ENCODE measurements at places on chromosomes 16 and 17.

- DNase-seq: no peak
Measured at GRCh38 chr17:39618246-39618913, 8.4 kb upstream of the PPP1R1B start.

DNA sequence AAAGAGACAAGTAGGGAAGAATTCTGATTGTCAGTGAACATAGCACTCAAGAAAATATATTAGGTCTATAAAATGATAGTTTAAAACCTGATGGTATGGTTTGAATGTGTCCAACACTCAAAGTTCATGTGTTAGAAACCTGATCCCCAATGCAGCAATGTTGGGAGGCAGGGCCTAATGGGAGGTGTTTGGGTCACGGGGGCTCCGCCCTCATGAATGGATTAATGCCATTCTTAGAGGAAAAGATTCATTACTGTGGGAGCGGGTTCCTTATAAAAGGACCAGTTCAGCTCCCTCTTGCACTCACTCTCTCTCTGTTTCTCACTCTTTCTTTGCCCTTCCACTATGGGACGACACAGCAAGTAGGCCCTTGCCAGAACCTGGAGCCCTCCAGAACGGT is 41.5 kb upstream of the SLC47A1 start:
- no peak for DNase-seq

DNA sequence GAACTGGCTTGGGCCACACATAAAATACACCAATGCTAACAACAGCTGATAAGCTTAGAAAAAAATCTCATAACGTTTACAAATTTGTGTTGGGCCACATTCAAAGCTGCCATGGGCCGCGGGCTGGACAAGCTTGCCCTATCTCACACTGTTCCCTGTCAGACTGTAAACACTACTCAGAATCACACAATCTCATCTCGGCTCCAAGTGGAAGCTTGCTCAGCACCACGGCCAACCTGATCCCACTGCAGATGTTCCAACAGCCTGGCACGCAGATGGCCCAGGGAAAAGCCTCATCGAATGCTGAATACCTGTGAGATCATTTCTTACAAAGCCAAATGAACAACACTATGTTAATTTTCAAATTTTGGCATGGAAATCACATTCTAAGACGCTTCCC is 125.8 kb downstream of the ANKRD11 start:
- no peak for DNase-seq

GRCh38 chr16:70267516-70267915 is 15.8 kb upstream of the EXOSC6 start:
- DNase-seq: peak; percentile 52

GRCh38 chr17:64328036-64328858 is 62.4 kb downstream of the PECAM1 start:
- DNase-seq: no peak

GRCh38 chr17:83154311-83155127 is 75.1 kb downstream of the METRNL start:
- no peak for DNase-seq

DNA sequence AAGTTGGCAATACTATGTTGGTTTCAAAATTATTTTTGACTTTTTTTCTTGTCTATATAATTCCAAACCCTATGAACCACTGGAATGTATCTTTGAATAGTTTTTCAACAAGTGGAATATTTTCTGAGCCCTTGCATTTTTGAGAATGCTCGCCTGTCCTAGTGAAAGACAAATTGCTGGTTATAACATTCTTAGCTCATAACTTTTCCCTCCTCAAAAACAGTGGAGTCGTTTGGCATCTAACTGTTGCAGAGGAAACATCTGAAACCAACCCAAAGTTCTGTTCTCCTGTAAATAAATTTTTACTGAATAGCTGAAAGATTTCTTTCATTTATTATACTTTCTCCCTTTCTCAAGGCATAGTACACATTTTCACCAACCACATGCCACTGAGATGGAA is 11.3 kb upstream of the COX10 start:
- DNase-seq: no peak

GRCh38 chr16:23518435-23518891 is 8.2 kb upstream of the GGA2 start:
- DNase-seq: peak; percentile 84

DNA sequence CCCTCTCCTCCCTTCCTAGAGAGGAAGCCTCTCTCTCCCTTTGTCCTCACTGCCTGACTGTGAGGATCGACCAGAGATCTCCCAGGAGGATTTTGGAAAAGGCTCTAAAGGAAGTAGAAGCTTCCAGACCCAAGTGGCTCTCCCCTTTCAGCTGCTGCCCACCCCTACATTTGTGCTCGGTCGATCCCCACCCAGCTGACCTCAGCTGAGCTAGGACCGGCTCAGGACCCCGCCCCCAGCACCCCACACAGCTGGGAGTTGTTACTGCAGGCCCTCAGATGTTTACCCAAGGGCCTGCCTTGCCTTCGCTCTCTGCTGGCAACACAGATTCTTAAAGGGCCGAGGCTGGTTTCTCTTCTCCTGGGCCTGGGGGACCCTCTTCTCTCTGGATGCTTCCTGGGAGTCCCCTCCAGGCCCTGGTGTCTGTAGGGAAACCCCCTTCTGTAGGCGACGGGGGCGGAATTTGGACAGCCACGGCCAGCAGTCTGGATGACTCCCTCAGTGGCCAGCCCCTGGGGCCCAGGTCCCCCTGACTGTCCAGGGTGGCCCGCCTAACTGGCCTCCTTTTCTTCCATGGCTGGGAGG is 26.9 kb upstream of the TIMP2 start:
- DNase-seq: no peak

GRCh38 chr17:40810494-40810893 is 10.7 kb upstream of the KRT28 start:
- DNase-seq: no peak

DNA sequence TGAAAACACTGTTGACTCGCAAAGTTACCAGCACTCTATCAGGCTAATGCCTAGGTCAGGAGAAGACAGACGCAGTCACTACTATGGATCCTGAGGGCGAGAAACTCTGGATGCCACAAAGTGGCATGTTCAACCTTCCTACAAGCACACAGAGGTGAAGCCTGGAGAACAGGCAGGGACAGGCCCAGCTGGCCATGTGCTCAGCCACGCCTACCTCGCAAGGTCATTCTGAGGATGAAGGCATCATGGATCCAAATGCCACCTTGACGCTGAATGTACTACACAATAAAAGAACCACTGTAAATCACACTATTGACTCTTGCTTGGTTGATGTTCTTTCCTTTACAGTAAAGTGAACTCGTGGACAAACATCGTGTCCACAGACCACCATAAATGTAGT is 85.8 kb downstream of the ANKRD11 start:
- DNase-seq: no peak

- no peak for DNase-seq
Measured at GRCh38 chr17:78294776-78295175, 63.3 kb downstream of the TMEM235 start.

DNA sequence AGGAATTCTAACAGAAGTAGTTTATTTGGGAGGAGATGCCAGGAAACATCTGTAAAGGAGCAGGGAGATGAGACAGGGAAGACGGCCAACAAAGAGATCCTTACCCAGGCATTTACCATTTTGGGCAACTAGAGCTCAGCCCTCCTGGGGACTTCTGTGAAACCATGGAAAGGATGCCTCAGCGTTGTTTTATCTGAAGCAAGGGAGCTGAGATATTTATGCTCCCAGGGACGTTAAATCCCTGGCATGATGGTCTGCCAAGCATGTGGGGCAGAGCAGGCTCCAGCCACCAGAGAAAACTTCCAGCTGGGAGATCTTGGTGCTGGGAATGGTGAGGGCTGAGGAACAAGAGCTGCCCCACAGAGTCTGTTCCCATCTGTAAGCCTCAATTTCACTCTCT is 114.8 kb upstream of the FOXF1 start:
- no peak for DNase-seq

DNA sequence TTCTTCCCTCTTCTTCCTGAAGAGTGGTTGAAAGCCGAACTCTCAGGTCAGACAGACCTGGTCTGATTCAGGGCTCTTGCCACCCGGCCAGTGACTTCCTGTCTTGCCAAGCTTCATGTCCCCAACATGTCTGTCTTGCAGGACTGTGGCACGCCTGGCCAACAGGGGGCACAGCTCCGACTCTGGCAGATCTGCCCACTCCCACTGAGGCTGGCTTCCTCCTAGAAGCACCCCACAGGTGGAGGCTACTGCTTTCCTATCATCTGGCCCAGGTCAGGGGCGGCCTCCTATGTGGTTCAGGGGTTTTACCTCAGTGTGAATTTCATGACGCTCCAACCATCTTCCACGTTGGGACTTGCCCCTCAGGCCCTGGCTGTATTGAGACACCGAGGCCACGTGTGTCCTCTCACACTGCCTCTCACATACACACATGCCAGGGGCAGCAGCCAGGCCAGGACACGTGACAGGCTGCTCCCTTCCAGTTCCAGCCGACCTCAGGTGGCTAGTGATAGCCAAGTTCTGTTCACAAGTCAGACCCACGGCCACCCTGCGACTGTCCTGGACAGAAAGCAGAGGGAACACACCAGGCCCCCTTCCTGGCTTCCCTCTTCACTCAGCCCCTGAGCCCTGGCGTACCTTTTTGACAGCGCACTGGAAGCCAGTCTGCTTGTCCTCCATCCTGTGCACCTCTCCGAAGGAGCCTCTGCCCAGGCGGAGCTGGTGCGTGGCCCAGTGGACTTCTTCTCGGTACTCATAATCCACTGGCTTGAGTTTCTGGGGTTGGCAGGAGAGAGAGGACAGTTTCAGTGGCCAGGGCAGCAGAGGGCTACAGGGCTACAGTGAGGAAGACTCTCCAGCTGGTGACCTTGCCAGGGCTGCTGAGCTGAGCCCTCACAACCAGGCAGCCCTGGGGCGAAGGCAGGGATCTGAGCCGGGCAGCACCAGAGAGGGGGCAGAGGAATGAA is 22.6 kb upstream of the SPATA32 start:
- peak; percentile 50 for DNase-seq

DNA sequence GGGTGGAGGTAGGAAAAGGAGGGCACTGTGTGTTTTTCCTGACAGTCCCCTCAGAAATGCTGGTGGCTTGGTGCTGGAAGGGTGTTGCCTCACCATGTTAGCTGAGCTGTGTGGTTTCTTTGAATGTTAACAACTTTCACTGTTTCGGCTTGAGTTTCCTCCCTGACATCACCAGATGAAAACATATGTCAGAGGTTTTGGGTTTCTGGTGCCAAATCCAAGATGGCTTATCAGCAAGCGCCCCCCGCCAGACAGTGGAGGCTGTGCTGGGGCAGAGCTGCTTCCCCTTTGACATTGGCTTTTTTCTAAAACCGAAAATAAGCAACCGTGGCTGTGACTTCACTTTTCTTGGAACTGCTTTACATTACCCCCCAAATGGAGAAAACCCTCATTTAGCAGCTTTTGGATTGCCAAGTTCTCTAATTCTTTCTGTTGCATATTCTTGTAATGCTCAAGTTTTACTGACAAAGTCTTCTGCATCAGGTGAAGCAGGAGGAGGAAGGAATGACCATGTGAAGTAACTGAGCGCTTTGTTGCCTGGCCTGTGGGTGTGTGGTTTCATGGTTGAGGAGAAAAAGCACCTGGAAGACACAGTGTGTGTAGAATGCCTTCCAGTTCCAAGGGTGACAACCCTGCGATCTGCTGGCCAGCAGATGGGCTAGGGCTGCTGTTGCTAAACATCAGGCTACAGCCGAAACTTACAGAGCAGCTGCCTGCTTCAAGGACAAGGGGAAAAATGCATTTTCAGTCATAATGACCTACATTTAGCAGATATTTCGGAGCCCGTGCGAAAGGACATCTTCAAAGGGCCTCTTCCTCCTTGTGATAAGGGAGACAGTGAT is 9.7 kb downstream of the RMI2 start:
- peak; percentile 83 for DNase-seq
